Activated naive CD8-positive, alpha-beta T cell treated with anti-CD3 and anti-CD28 coated beads, Interleukin-2, amount 10 ng/mL, durations not matched to agents 7 days and 5 days (primary cell): ENCODE measurements at places on chromosomes 1 and 21. TPM values are rescaled to one million over a fixed set of nuclear protein-coding genes. Genes with fewer than 3 reads are reported as not detected.

The OR10K1 gene
- not detected for total RNA-seq

The SH3BGR gene
- total RNA-seq, result 1.9 TPM

DNA sequence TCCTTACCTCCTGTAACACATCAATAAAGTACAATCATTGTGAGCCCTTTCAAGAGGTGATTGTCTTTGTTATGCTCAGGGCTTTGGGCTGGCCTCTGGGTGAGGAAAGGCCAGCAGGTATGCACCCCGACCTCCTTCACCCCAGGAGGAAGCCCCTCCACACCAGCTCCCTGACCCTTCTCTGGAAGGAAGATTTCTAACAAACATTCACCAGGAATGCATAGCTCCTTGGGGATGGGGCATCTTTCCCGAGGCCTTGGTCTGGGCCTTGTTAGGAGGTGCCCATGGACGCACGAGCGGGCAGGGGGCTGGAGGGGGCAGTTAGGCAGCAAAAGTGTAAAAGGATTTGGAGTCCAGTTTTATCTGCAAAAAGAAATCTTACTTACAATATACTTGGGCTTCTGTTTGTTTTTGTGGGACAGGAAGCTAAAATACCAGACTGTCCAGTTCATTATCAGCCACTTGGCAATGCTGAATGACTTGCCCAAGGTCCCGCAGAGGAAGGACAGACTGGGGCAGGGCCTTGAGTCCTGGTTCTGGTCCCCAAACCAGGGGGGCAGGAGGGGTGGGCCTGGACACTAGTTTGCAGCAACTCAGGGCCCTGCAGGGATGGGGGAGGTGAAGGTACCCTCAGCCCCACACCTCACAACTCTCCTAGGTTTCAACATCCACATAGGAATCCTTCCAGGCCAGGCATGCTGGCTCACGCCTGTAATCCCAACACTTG lies 10.1 kb downstream of the ZC3H12A start:
- peaks cover 16% of the 10 kb centered on the region for H3K4me1 ChIP-seq
- H3K4me3 ChIP-seq, result no peak overlapping the region
- no peak for DNase-seq
- peak overlapping the region; percentile 66 for H3K27ac ChIP-seq
- peaks cover 14% of the 10 kb centered on the region for H3K36me3 ChIP-seq

DNA sequence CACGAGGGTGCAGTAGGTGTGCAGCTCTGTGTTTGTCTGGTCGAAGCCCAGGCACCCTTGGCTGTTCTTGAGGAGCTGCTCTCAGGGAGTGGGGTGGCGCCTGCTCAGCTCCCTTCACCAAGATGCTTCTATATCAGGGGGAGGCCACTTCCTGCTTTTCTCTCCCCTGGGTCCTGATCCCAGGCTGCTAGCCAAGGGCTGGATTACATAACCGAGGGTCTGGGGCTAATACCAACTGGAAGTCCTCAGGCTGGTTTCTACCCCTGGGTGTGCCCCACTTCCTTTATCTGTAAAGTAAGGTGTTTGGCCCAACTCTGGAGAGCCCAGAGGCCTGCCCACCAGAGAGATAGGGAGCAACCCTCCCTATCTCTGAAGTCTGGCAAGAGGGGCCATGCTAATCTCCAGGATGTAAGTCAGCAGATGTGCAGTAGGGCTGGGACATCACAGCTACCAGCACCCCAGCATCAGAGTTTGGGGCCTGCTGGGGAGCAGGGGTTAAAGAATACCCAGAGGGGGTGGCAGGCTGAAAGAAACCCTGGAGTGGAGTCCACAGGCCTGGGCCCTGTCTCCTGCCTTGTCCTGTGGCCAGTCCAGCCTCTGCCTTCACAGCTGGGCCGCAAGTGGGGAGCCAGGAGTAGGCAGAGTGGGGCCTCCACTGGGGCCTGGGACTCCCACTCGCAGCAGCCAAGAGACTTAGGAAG lies 2.1 kb downstream of the SELENBP1 start:
- DNase-seq, result no peak
- H3K4me3 ChIP-seq, result no peak overlapping the region
- H3K27me3 ChIP-seq, result no peaks in the 10 kb centered on the region
- H3K27ac ChIP-seq, result no peak overlapping the region

DNA sequence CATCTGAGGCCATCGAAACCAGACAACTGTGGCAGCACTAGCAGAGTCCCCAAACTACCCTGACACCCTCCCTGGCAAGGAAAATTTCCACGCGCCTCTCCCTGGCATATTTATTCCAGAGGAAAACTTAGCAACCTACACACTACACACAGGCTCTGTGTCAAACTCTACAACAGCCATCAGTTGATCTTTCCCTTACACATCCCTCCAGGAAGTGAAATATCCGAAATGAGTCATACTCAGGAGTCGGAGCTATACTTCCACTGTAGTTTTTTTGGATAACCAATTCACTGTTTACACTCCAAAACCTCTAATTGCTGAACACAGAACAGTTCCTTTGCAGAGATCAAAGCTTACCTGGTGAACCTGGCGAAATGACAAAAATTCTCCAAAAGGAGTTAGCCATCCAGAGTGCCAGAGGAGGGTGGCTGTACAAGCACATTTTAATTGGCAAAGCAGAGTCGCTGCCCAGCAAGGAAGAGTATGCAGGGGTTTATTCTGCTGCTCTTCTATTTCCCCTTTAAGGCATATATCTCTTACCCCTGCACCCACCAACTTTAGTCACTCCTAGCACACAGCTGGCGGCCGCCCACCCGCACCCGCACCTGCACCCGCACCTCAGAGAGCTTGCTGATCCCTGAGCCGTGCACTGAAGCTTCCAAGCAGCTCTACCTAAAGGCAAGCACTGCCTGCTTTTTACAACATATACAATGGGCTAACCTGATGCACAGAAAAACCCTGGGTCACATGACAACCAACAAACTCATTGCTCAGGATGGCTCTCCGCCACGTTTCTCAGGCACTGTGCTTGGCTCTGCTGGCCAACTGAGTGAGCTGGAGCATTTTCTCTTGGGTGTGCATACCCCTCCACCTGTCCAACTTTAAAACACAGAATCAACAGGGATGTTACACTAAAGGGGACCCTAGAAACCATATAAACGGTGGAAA lies 54.9 kb downstream of the CAPZB start:
- no peak overlapping the region for H3K27ac ChIP-seq
- no peak overlapping the region for H3K4me3 ChIP-seq
- no peaks in the 10 kb centered on the region for H3K27me3 ChIP-seq

DNA sequence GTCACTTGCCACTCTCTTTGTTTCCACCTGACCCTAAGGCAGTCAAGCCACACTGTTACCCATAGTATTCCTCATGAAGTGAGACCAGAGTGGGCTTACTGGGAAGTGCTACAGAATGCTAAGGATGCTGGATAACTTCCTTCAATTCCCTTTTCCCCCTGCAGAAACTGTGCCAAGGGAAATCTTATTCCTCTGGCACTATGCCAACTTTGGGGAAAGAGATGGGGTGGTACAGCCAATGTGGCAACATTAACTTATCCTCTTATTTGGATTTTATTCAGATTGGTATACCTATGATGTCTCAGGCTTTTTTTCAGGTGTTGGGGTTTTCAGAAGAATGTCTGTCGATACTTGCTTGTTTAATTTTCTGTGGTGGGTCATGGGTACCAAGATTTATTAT lies 599.4 kb upstream of the PBX1 start:
- no peak for DNase-seq
- H3K36me3 ChIP-seq, result no peaks in the 10 kb centered on the region
- no peak overlapping the region for H3K4me3 ChIP-seq
- H3K27me3 ChIP-seq, result no peaks in the 10 kb centered on the region
- H3K4me1 ChIP-seq, result no peaks in the 10 kb centered on the region

The FCRL6 gene
- total RNA-seq, result 6.0 TPM

- no peaks in the 10 kb centered on the region for H3K27me3 ChIP-seq
- H3K4me3 ChIP-seq, result no peak overlapping the region
- no peak overlapping the region for H3K27ac ChIP-seq
- no peak for DNase-seq
- peaks cover 20% of the 10 kb centered on the region for H3K36me3 ChIP-seq
- no peaks in the 10 kb centered on the region for H3K4me1 ChIP-seq
Measured at GRCh38 chr1:26554781-26555180, 25.2 kb downstream of the RPS6KA1 start.

- no peak for DNase-seq
- no peaks in the 10 kb centered on the region for H3K4me1 ChIP-seq
- no peaks in the 10 kb centered on the region for H3K36me3 ChIP-seq
- H3K27me3 ChIP-seq, result peaks cover 2% of the 10 kb centered on the region
- no peak overlapping the region for H3K4me3 ChIP-seq
- no peak overlapping the region for H3K27ac ChIP-seq
Measured at GRCh38 chr1:98704474-98704873, 43.0 kb downstream of the SNX7 start.

The WASF2 gene
- total RNA-seq, result 148 TPM

The CTSK gene
- total RNA-seq, result 6.7 TPM

GRCh38 chr1:44822981-44823451 lies 14.7 kb downstream of the BTBD19 start:
- H3K36me3 ChIP-seq, result no peaks in the 10 kb centered on the region
- no peaks in the 10 kb centered on the region for H3K27me3 ChIP-seq
- peaks cover 26% of the 10 kb centered on the region for H3K4me1 ChIP-seq
- H3K4me3 ChIP-seq, result no peak overlapping the region
- DNase-seq, result no peak

DNA sequence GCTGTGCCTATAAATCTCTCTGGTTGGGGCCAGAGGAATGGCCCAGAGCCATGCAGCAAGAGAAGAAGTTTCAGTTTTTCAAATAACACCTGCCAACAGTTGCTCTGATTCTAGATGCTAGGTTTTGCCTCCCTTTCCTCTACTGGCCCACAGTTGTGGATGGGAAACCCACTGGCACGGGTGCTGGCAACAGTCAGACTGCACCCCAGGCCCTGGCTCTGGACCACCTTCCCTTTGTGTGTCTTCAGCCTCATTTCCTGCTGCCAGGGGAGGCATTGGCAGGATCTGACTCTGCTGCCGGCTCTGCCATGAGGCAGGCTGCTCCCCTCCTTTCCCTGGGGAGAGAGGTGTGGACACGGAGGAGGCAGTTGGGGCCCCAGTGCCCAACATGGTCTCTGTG lies 142.0 kb downstream of the IGSF21 start:
- no peak overlapping the region for H3K4me3 ChIP-seq
- no peak overlapping the region for H3K27ac ChIP-seq
- no peaks in the 10 kb centered on the region for H3K4me1 ChIP-seq
- H3K36me3 ChIP-seq, result no peaks in the 10 kb centered on the region
- H3K27me3 ChIP-seq, result no peaks in the 10 kb centered on the region
- no peak for DNase-seq

GRCh38 chr1:23779826-23780371 lies 1.7 kb downstream of the PITHD1 start:
- H3K36me3 ChIP-seq, result peaks cover 7% of the 10 kb centered on the region
- peak overlapping the region; percentile 93 for H3K4me3 ChIP-seq
- no peak for DNase-seq
- H3K27ac ChIP-seq, result peak overlapping the region; percentile 83
- peaks cover 30% of the 10 kb centered on the region for H3K4me1 ChIP-seq

DNA sequence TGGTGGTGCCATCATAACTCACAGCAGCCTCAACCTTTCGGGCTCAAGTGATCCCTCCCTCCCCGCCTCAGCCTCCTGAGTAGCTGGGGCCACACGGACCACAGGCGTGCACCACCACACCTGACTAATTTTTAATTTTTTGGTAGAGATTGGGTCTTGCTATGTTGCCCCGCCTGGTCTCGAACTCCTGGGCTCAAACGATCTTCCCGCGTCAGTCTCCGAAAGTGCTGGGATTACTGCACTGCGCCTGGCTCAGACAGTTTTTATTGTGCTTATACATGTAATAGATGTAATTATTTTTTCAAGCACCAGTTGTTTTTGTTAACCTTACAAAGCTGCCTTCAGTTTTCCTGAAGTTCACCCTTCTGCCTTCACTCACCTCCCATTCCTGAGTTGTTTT lies 38.0 kb upstream of the HMGN1 start:
- DNase-seq, result no peak
- H3K36me3 ChIP-seq, result no peaks in the 10 kb centered on the region
- peak overlapping the region; percentile 91 for H3K4me3 ChIP-seq
- H3K27me3 ChIP-seq, result no peaks in the 10 kb centered on the region

DNA sequence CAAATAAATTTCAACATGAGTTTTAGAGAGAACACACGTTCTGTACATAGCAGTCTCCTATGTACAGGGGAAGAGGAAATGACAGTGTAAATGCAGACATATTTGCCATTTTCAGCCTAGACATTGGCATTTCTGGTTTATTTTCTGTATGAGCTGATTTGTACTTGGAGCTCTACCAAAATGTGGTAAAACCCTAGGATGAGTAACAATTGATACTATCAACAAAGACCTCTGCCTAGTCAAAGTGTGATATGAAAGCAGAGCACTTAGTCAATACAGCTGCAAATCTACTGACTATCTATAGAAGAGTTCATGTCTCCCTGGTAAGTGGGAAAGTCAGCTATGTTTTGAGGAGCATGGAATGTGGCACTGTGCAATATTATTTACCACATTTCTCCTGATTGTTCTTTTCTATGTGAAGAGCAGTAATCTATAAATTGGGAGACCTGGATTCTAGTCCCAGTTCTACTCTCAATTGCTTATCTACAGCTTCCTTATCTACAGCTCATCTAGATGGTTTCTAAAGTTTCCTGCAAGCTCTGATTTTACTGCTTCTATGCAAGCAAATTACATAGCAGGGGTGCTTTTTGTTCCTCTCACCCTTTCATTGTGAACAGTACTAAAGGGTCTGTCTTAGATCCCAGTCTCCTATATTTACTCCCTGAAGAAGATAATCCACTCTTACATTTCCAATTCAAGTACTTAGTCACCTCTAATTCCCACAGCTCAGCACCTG lies 334.2 kb downstream of the NTNG1 start:
- H3K4me3 ChIP-seq, result no peak overlapping the region
- H3K4me1 ChIP-seq, result no peaks in the 10 kb centered on the region
- no peak for DNase-seq
- no peaks in the 10 kb centered on the region for H3K36me3 ChIP-seq

The ZFP69B gene
- total RNA-seq, result 5.2 TPM

DNA sequence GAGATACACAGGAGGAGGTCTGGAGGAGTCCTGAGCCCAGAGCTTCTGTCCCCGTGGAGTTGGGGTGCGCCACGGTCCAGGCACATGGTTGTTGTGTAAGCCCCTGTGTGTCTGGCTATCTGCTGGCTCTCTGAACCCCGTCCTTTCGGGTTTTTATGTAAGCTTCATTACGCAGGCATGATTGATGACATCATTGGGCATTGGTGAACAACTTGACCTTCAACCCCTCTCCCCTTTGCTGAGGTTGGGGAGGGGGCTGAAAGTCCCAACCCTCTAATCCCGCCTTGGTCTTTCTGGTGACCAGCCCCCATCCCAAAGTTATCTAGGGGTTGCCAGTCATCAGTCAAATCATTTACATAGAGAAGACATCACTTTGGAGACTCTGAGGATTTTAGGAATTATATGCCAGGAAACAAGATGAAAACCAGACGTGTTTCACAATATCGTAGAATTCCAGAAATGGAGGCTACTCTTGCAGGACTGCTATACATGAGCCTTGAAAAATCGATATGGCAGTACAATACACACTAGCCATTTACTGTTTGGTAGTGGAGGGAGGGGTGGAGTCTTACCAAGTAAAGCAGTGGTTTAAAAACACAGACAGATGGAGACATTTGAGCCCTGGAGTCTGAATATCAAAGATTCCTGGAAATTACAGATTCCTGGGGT lies 69.8 kb upstream of the SCAF4 start:
- no peaks in the 10 kb centered on the region for H3K4me1 ChIP-seq
- H3K27ac ChIP-seq, result no peak overlapping the region
- H3K27me3 ChIP-seq, result peaks cover 2% of the 10 kb centered on the region

GRCh38 chr1:242404296-242404695 lies 120.2 kb downstream of the PLD5 start:
- DNase-seq, result no peak
- H3K36me3 ChIP-seq, result no peaks in the 10 kb centered on the region
- no peak overlapping the region for H3K4me3 ChIP-seq
- no peaks in the 10 kb centered on the region for H3K27me3 ChIP-seq

The S100A13 gene
- total RNA-seq, result 4.8 TPM

The S100A8 gene
- 1.2 TPM for total RNA-seq
